Vein endothelial cell (primary cell): ENCODE measurements at places on chromosomes 12 and 14. TPM values are rescaled to one million over a fixed set of nuclear protein-coding genes. Genes with fewer than 3 reads are reported as not detected.

YARS2 gene
- 37.3 and 38.9 TPM in 2 replicates for total RNA-seq

WIF1 gene
- total RNA-seq: not detected in 2 replicates

SLC7A8 gene
- total RNA-seq: 0.19 and 0.33 TPM in 2 replicates

LPAR5 gene
- 0.10 TPM in 1 of 2 replicates, not detected in the other for total RNA-seq

ARHGAP9 gene
- not detected in 2 replicates for total RNA-seq

WBP11 gene
- 17.0 and 23.5 TPM in 2 replicates for total RNA-seq

RDH5 gene
- 0.98 and 2.1 TPM in 2 replicates for total RNA-seq

SSPN gene
- total RNA-seq: 0.33 and 1.1 TPM in 2 replicates

PIK3C2G gene
- total RNA-seq: 1.7 and 2.3 TPM in 2 replicates

KRT72 gene
- total RNA-seq: not detected in 2 replicates

OTX2 gene
- total RNA-seq: not detected in 2 replicates

RAPGEF3 gene
- 43.8 and 45.7 TPM in 2 replicates for total RNA-seq

PTHLH gene
- total RNA-seq: 0.33 and 0.86 TPM in 2 replicates

KLRB1 gene
- total RNA-seq: not detected in 2 replicates

IKBIP gene
- 46.1 and 62.8 TPM in 2 replicates for total RNA-seq

KRT83 gene
- not detected in 2 replicates for total RNA-seq

C12orf50 gene
- total RNA-seq: not detected in 2 replicates

TMTC2 gene
- 10.1 and 10.4 TPM in 2 replicates for total RNA-seq

CLEC4C gene
- total RNA-seq: not detected in 2 replicates

POTEM gene
- not detected in 2 replicates for total RNA-seq

FSCB gene
- not detected in 2 replicates for total RNA-seq

SRRM4 gene
- total RNA-seq: not detected in 2 replicates

NXPH4 gene
- total RNA-seq: 0.19 TPM in 1 of 2 replicates, not detected in the other

KRT6A gene
- not detected in 2 replicates for total RNA-seq
